ENCODE measurements at places on chromosomes 2 and 18. TPM values are rescaled to one million over a fixed set of nuclear protein-coding genes. Genes with fewer than 3 reads are reported as not detected.
A peak's percentile ranks its signal among the peaks of the same experiment; 100 is the strongest.

The DSG3 gene
- total RNA-seq, result not detected

The FAM98A gene
- 29.4 TPM for total RNA-seq

The TMEM37 gene
- not detected for total RNA-seq

The ZAP70 gene
- total RNA-seq, result 3.4 TPM

- no peak for DNase-seq
Observed at GRCh38 chr2:2992634-2993033, 385.0 kb downstream of the EIPR1 start.

DNA sequence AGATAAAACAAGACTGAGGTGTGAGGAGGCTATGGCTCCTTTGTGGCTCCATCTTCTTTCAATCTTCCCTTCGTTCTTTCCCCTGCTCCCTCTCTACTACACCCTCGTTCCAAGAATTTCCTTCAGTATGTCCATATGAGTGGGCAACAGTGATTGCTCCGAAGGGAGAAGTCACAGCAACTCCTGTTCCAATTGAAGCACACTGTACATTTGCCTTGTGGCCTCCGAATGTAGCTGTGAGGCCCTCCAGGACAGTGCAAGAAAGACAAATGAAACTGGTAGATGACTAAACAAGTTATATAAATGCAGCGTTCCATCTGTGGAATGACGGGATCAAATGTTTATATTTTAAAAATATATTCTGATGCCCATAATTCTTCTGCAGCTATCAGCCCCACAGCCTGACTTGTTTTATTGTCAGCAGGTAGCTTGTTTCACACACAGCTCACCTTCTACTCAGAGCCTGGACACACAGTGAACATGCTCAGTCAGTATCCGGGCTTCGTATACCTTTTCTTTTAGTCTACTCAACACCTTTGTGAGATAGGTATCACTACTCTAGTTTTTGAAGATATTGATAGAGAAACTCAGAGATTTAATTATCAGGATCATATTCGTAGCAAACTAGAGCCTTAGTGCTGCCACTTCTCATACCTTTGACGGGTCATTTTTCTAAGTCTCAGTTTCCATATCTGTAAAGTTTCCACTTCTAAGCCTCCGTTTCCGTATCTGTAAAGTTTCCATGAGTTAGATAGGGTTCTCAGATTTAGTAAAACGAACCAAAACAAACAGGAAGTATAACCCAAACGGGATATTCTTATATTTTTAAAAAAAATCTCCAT, 216.7 kb upstream of the STON1 start:
- peak; percentile 43 for DNase-seq

DNA sequence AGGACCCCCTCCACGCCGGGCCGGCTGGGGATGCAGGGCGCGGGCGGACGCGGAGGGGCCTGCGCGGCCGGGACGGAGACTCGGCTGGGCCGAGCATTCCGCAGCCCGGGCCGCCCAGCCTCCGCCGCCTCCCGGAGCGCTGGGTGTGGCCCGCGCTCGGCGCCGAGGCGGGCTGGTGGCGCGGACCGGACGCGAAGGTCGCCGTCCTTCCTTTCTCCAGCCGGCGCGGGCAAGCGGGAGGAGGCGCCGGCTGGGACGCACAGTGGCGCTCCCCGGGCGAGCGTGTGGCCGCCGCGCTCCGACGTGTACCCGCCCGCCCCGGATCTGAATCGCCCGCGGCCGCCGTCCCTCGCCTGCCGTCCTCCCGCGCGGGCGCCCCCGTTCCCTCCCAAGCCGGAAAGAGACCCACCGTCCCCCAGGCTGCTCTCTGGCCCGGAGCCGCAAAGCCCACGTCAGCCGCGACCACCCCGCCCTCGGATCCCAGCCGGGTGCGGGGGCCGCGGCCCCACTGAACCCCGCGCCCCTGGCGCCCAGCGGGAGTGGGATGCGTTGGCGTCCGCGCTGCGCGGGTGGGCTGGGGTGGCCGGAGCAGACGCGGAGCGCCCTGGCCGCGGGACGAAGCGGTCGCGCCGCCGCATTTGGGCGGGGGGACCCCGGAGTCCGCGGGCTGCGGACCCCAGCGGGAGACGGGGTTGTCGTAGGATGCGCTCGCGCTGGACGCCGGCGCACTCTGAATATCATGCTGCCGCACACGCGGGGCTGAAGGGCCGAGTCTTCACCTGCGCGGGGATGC, 634 bp downstream of the SPATS2L start:
- DNase-seq, result peak; percentile 36

GRCh38 chr2:234098681-234099080, 48.2 kb downstream of the SPP2 start:
- DNase-seq, result peak; percentile 25

- no peak for DNase-seq
Observed at GRCh38 chr18:11664286-11664685, 24.8 kb upstream of the GNAL start.

DNA sequence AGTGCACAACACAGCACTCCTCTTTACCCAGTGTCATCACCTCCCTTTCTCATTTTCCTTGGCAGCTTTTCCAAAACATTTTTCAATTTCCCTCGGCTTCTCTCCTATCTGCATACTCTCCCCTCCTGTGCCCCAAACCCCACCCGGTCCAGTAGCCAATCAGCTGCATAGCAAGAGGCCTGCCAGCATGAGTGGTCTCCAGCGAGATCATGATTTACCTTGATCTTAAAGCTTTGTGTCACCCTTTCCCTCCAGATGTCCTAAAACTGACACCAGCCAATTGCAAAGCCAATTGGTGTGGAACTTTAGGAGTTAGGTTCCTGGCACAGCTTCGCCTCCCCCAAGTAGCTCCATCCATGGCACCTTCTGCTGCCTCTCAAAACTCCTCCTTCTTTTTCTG, 45.2 kb upstream of the SH3RF3 start:
- DNase-seq, result no peak

Measured in B cell (primary cell).